Tibial nerve (tissue), 4 donors: ENCODE measurements at places on chromosomes 4 and X.

DNA sequence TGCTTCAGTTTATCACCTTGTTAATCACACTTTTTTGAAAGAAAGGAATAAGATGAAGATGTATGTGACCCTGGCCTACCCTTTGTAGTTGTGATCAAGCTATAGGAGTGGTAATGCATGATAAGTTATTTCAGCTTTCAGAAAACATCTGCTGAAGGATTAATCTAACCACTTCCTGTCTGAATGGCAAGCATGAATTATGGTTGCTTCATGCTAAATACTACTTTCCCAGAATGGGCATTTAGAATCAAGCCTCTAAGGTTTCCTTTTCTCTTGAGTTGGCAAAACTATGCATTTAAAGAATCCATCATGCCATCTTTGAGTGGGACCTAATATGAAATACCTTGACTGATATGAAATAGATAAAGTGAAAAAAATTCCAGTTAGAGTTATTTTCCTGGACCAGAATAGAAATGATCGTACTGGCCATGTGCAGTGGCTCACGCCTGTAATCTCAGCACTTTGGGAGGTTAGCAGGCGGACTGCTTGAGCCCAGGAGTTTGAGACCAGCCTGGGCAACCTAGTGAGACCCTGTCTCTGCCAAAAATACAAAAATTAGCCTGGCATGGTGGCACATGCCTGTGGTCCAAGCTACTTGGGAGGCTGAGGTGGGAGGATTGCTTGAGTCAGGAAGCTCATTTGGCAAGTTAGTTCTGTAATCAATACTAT is 59.1 kb downstream of the ANXA3 start:
- DNase-seq = no peak

- no peak for DNase-seq
Observed at GRCh38 chr4:29013341-29013740, 1706.8 kb upstream of the PCDH7 start.

DNA sequence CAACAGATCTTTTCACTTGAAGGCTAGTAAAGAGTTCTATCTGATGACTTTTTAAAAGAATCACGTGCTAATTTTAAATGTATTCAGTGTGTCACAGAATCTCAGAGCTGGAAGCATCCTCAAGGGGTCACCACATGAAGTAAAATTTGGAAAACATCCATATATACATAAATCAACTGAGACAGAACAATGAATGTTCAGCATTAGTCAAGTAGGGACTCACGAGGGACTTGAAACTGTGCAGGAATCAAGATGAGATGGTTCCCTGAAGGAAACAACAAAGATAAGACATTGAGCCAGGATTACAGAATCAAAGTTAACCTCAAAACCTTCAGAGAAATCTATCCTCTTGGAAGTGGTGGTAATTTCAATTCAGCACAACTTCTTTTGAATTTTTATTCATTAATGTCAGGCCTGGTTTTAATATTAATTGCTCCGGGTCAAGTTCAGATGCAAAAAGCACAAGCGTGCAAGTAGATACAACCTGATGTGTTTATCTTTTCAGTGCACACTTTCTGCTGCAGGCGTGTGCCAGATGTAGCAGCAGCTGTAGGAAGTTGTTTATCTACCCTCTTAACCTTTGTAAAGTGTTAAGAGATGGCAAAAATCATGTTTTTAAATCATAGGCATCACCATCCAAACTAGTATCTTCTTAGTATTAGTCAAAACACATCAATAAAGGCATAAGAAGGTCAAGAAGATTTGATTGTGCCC is 87.7 kb upstream of the SRD5A3 start:
- DNase-seq = no peak

- no peak for DNase-seq
Observed at GRCh38 chrX:43949669-43950068, 23.5 kb downstream of the NDP start.

DNA sequence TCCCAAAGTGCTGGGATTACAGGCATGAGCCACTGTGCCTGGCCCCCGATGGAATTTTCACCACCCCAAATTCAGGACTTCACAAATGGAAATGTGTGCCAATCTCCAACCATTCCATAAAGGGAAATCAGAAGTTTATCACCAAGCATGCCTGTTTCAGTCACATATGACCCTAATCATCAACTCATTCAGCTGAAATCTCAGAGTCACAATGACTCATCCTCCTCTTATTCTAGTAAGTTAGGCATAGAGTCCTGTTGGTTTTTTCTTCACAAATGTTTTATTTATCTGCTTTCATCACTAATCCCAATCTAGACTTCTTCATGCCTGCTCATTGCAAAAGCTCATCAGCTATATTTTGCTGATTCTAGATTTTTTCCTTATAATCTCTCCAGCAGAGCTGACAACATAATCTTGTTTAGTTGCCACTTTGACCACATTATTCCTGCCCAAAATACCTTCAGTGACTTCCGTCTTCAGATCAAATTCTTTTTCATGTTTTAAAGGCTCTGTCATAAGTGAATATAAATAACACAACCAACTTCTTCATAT is 83.3 kb downstream of the SLC7A11 start:
- DNase-seq = no peak

GRCh38 chr4:146232131-146232722 is 17.9 kb downstream of the REELD1 start:
- no peak for DNase-seq

DNA sequence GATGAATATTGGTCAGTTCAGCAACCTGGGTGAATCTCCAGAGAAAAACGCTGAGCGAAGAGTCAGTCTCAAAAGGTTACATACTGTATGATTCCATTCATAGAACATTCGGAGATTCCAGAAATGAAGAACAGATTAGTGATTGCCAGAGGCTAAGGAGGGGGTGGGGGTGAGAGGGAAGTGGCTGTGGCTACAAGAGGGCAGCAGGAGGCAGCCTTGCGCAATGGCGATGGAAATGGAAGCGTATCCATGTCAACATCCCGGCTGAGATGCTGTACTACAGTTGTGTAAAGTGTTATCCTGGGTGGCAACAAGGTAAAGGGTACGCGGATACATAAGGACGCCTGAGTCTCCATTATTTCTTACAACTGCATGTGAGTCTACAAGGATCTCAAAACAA is 18.0 kb downstream of the LYAR start:
- no peak for DNase-seq

- DNase-seq = no peak
Observed at GRCh38 chr4:87732033-87732765, 67.2 kb upstream of the IBSP start.
